ENCODE measurements at places on chromosomes 5 and 9.
A peak's percentile ranks its signal among the peaks of the same experiment; 100 is the strongest.

DNA sequence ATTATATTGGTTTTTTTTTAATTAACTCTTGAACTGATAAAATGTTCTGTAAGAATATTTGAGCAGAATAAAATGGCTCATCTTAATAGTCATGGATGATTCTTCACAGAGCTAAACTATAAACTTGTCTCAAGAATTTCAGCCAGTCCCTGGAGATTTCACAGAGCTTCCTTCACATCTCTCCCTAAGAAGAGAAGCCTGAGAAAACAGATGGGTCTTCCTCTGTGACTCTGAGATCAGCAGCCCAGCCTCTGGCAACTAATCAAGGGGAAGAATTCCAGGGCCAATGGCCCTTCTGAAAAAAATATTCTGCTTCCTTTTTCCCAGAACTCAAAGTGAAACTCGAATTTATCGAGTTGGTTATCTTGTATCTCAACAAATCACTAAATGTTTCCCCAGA is 122.2 kb upstream of the ITGA1 start:
- no peak for DNase-seq

- DNase-seq: no peak
These were observed 378.4 kb upstream of the IRX4 start for GRCh38 chr5:2261004-2261703.

DNA sequence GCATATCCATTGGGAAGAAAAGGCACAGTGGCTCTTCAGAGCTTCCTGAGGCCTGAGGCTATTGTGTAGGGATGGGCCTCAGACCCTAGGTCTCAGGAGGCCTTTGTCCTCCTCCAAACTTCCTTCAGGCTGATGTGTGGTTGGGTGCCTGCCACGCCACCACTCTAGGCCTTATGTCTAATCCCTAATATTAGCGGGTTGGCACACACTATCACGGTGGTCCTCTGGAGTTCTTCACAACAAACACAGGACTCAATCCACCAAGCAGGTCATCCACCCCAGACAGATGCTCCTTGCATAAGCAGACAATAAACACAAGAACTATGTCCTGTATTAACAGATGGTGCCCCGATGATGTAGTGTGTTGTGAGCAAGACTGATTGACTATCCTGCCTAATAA is 31.0 kb upstream of the FSTL4 start:
- DNase-seq: no peak

- DNase-seq: no peak
These were observed 4.6 kb downstream of the PTCH1 start for GRCh38 chr9:95511952-95512708.

GRCh38 chr5:146890066-146890465 is 11.5 kb upstream of the PPP2R2B start:
- no peak for DNase-seq

DNA sequence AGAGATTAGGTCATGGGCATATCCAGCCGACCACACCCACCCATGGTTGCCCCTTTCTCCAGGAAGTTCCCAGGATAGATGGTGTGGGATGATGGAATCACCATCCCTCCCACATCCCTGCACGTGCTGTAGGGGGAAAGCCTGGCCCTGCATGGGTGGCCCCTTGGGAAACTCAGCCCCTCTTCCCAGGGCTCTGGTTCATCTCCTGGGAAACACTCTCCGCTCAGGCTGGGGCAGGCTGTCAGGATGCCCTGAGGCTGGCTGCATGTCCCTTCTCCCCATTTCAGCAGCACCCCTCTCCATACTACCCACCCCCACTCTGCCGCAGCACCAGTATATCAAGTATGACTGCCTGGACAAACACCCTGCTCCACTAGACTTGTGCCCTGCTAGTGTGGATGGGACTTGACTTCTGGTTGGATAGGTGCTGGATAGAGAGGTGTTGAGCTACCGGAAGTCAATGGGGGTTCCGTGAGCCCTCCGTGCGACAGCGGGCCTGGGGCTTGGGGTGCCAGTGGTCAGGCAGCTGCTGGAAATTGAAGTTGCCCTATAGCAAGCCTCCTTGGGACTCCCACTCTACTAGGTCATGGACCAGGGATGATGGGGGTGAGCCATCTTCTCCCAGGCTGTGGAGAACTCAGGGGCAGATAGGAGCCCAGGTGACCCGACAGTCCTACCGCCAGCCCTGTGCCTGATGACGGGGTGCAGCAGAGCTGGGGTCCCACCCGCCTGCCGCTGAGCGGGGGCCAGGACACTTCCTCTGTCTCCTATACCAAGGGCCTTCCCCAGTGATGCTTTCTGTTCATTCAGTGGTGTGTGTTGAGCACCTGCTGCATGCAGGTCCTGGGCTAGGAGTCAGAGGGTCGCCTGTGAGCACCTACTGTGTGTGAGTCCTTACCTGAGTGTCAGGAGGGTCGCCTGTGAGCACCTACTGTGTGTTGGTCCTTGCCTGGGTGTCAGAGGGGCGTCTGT is 69.4 kb upstream of the COL5A1 start:
- DNase-seq: no peak

DNA sequence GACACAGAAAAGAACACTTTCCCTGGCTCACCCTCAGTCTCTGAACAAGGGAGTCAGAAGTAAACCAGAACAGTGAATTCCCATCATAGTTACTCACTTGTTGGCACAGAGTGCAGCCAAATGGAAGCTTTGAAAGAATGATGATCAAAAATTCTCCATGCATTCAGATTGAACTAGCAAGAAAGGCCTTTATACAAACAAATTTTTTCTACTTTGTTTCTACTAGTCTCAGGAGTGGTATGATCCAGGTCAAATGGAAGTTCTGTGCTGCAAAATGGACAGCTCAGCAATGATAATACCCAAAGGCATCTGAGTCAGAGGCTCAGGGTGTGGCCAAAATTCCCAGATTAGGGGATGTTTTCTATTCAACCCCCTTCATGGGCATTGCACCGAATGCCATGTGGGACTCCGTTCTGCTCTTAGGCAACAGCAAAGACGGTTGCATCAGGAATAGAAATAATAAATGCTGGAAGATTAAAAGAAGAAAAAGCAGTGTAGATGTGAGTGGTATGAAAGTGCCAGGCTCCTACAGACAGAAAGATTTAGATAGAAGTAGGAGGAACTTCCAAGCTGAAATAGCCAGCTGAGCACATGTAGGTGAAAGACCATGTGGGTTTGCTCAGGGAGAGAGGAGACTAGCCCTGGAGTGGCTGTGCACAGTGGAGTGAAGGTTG is 24.0 kb upstream of the ASPN start:
- DNase-seq: no peak

GRCh38 chr5:160001457-160001856 is 7.5 kb upstream of the TTC1 start:
- DNase-seq: no peak

DNA sequence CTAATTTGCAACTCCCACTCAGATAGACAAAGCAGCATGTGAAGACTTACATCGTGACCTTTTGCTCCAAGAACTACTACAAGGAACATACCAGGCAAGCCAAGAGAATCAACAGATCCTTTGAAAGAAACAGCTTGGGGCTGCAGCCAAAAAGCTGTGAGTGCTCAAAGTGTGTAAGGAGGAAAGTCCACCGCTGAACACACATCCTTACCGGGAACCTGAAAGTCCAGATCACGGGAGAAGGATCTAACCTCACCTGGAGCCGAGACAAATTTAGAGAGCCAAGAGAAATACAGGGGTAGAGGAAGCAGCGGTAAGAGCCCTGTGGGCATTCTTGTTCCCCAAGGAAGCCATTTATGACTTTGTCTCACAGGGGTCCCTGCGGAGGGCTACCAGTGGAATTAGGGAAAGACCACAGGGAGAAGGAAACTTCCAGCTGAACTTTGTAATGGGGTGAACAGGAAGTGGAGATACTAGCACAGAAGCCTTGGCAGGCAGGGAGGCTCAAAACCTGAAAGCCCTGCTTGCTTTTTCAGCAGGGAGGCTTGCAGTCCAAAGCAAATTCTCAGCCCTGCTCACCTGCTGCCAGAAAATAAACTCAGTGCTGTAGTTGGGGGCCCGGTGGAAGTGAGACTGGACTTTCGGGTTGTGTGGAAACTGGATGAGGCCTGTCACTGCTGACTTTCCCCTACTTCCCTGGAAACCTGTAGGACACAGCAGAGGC is 350.2 kb downstream of the DTWD2 start:
- DNase-seq: no peak

DNA sequence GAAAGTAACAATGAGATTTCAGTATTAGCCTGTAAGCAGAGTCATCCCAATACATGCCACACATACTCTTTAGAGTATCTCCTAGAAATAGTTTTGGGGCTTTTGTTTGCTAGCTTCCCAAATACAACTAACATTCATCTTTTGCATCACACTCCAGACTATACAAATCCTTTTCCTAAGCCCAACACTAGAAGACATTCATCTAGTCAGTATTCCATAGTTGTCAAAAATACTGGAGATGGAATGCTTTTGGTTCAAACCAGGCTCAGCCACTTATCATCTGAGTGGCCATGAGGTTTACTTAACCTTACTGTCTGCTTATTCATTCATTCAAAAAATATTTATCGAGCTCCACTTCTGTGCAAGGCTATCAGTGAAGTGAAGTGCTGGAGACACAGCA is 205.1 kb upstream of the SGCD start:
- no peak for DNase-seq

DNA sequence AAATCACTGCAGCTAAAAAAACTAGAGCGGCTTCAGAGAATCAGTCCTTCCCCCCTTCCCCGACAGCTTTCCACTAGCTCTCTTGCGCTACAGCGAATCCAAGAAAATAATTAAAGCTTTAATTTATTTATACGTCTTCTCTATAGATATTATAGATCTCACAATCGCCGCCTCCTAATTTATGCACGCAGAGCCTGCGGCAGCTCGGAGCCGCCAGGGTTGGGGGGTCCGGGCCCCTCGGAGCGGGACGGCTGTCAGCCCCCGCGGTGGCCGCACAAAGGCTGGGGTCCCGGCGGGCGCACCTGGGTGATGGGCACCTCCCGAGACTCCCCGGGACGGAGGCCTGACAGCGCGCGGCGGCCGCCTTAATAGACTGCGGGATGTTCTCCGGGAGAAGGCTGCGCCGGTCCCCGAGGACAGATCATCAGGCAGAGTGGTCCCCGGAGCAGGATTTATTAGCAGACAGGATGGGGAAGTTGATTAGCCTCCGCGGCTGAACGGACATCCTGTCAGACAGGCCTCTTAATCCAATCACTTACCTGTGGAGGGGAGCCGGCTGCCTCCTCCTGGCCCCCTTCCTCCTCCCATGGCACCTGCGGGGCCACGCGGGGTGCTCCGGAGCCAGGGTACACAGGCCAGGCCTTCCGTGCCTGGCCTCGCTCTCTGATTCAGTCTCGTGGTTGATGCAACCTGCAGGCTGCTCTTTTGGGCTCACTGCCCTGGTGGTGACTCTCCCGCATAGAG is 166.8 kb downstream of the MELK start:
- no peak for DNase-seq

DNA sequence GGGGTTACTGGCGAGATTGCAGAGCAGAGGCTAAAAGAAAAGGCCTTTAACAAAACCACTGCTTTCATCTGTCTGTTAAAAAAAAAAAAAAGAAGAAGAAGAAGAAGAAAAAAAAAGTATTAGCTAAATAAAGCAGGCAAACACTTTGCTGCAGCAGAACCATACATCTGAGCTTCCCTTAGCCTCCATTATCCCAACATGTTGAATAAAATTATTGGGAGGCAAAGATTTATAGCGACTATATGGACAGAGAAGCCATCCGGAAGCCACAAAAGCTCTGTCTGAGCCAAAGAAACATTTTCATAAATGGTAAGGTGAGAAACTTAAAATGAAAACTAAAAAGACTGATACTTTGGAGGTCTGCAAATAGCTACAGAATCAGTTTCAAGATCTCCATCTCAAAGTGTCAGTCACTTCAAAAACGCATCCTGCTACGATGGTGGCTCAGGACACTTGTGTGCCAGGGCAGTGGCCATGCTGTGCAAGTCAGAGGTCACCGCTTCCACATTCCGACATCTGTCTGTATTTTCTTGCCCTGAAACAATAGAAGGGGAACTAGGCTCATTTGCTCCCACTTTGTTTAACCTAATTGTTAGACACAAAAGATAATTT is 9.6 kb downstream of the EFNA5 start:
- no peak for DNase-seq

DNA sequence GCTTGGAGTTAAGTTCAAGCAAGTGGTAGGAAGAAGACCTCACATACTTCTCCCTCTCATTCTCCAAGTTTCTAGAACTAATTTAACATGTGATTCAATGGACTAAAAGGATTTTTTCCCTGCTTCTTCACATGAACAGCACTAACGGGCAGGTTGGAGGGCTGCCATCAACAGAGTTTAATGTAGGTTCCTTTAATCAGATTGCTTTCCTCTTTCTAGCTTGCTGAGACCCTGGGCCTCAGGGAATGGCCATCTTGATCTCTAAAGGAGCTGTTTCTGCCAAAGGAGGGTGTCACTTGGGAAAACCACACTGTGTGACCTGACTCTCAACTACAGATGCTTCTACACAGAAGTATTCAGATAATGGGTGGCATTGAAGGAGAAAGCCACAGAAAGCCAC is 223.3 kb downstream of the PIK3R1 start:
- DNase-seq: no peak

DNA sequence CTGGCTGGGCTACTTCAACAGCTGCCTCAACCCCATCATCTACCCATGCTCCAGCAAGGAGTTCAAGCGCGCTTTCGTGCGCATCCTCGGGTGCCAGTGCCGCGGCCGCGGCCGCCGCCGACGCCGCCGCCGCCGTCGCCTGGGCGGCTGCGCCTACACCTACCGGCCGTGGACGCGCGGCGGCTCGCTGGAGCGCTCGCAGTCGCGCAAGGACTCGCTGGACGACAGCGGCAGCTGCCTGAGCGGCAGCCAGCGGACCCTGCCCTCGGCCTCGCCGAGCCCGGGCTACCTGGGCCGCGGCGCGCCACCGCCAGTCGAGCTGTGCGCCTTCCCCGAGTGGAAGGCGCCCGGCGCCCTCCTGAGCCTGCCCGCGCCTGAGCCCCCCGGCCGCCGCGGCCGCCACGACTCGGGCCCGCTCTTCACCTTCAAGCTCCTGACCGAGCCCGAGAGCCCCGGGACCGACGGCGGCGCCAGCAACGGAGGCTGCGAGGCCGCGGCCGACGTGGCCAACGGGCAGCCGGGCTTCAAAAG is 36.9 kb upstream of the TTC1 start:
- no peak for DNase-seq

GRCh38 chr5:31807789-31808540 is 169.0 kb downstream of the PDZD2 start:
- no peak for DNase-seq

GRCh38 chr9:129868872-129869486 is 33.7 kb downstream of the USP20 start:
- peak; percentile 70 for DNase-seq

DNA sequence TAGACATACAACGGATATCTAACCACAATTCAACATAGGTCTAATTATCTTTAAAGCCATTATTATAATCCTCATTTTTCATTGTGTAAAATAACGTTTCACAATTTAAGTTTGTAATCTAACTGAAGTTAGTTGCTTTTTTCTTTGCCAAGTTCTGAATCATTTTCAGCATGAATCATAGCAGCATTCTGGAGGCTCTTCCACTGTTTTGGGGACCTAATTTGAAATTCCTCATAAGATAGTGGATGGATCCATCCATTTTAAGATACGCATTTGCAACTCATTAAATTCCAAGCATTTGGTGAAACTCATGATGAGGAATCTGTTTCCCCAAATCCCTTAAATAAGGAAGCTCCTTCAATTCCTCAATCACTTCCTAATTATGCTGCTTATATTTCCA is 447.1 kb upstream of the CDH10 start:
- no peak for DNase-seq
